NCI-H774 (cell line): ENCODE measurements at places on chromosomes 2 and 18.

GRCh38 chr2:23574919-23575654 lies 190.1 kb downstream of the KLHL29 start:
- DNase-seq, result no peak

DNA sequence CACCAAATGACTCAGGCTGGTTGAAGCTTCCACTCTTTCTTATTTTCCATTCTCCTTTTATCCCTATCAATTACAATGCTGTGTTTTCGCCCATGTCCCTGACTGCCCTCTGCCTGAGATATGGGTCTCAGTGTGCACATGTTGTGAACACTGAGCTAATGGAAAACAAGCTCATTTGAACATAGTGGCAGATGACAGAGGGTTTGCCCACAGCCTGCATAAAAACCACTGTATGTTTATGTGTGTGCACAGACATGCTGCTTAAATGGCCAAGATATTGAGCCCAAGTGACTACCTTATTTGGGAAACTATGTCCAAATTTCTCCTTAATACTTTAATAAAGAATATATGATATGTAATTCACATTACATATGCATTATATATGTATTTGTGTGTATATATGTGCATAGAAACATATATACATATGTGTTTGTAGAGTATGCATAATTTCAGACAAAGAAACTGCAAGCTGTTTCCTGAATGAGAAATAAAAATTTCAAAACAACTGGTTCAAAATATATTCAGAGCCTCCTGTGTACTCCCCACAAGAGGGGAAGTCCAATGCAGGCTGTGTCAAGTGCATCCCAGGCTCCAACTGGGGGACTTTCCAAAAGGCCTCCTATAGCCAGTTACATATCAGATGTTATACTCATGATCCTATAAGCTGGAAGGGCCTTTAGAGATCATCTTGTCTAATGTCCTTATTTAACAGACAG lies 92.7 kb upstream of the CD302 start:
- DNase-seq, result no peak

DNA sequence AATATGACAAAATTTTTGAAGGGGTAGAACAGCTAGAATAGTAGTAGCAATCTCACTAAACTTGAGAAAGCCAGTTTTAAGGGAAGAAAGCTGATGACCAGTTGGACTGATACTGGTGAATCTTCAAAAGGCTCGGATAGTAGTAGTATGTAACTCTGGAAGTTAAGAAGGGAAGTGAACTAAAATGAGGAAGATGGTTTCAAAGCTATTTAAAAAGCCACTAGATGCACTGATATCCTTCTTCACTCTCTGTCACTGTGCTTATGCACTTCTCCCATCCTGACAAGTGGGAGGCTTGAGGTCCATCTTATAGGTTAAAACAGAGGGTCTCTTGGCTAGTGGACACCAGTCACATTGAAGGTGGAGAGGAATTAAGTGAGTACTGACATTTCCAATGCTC lies 141.1 kb downstream of the NCOA1 start:
- DNase-seq, result no peak

GRCh38 chr2:236828820-236829219 lies 256.9 kb upstream of the COPS8 start:
- no peak for DNase-seq

DNA sequence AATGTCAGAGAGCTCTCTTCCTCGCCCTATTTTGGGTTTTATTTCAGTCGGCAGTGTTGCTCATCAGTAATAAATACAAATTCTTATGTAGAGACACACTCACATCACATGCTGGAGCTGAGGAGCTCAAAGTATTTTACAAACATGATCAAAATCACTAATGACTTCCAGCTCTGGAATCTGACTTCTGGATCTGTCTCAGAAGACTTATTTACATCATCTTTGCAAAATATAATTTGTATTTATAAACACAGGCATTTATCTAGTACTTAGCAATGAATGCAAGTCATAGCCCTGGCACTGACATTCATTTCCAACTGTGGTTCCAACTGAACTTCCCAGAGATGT lies 327.1 kb downstream of the NCKAP5 start:
- DNase-seq, result no peak

DNA sequence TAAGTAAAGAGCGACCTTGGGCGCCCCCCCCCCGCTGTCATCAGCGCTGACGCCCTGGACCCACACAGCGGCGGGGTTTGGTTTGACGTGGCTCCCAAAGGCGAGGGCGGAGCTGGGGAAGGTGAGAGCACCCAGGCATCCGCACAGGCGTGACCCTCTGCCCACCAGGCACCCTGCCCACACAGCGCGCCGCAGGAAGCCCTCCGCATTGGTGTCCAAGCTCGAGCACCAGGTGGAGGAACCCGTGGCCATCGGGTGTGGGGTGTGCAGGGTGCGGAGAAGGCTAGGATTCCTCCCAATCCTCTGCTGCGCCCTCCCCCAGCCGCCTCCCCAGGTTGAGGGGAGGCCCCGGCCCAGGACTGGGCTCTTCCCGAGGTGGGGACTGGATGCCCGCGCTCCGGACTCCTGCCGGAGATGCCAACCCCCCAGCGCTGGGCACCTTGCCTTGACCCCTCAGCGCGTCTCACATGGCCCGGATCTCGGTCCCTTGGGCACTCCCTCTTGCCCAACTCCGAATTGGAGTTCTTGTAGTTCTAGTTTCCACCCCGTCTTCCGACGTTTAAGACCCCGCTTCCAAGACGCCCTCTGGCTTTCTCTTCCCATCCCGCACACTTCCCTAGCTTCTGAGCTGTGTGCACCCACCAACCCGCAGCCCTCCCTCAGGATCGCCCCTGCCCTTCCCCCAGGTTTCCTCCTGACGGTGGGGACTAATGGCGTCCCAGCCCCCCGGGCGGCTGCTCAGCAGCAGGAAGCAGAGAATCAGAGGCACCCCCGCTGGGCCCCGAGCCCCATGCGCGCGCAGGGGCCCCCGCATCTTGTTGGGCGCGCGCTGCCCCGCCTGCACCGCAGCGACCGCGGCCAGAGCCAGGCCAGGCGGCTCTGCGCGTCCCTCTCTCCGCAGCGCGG lies 25.9 kb upstream of the RESP18 start:
- DNase-seq, result no peak

DNA sequence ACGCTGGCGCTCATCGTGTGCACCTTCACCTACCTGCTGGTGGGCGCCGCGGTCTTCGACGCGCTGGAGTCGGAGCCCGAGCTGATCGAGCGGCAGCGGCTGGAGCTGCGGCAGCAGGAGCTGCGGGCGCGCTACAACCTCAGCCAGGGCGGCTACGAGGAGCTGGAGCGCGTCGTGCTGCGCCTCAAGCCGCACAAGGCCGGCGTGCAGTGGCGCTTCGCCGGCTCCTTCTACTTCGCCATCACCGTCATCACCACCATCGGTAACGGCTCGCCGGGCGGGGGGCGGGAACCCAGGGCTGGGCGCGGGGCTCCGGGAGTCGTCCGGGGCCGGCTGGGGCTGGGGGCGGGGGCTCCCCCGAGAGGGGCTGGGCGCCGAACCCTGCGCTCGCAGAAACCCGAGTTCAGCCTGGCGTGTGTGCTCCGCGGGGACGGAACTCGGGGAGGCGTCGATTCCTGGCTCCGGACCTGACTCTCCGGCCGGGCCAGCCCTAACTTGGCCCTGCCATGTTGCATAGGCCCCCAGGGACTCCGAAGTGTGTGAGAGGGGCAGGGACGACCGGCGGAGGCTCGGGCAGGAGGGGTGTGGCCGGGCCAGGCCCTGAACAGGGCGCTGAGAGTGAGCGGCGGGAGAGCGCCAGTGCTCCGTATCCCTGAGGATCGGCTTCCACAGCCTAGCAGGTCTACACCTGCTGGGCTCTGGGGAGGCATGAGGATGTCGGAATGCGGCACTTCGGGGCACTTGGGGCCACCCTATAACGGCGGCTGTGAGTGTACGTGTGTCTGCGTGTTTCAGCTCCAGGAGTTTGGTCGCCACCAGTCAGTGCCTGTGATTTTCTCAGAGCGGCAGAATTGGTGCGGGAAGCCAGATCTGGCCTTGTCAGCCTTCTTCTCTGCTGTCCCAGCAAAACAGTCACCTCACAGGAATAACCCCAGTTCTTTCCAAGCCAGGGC lies 651 bp downstream of the KCNK3 start:
- DNase-seq, result no peak

GRCh38 chr2:217001740-217002139 lies 141.9 kb upstream of the TNP1 start:
- DNase-seq, result no peak

DNA sequence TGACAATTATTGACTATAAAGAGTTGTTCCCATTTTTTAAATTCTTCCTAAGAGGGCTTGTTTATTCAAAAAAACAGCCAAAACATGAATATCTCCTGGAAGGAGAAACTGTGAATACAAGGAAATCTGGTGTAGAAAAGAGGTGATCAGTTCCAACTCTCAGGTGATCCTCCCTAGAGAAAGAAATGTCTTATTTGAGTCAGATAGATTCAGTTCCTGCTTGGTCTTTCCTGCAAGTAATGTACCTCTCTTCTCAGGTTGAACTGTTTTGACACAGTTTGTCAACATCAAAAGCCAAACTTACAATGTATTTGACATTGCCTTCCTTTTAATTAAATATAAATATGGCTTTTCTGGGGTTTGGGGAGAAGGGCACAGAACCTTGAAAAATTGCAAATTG lies 567.4 kb downstream of the ARHGAP15 start:
- DNase-seq, result no peak

DNA sequence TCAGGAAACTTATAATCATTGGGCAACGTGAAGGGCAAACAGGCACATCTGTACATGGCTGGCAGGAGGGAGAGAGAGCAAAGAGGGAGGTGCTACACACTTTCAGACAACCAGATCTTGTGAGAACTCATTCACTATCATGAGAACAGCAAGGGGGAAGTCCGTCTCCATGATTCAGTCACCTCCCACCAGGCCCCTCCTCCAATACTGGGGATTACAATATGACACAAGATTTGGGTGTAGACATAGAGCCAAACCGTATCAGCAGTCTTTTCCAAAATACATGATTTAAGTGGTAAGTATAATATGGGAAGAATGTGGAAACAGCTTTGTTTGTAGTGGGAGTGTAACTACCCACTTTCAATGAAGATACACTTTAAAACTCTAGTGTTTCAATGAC lies 65.0 kb downstream of the EPB41L5 start:
- no peak for DNase-seq

GRCh38 chr2:83051538-83052170 lies 1407.4 kb downstream of the SUCLG1 start:
- no peak for DNase-seq

DNA sequence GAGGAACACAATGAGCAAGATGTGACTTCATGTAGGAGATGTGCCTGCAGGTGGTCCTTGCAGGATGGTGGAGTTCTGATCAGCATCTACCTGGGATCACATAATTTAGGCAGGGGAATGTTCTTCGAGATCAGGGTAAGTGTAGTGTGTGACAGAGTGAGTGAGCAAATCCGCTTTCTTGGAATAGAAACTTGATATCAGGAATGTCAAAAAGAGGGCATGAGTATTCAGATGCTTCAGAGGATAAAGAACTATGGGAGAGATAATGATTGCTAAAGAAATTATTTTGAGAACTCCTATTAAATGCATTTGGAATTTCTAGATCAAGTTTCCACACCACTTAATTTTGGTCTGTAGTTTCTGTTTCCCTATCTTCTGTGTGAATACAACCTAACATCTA lies 463.6 kb upstream of the SLC14A2 start:
- no peak for DNase-seq

- DNase-seq, result no peak
Observed at GRCh38 chr2:85235281-85235680, 92.5 kb downstream of the TGOLN2 start.

DNA sequence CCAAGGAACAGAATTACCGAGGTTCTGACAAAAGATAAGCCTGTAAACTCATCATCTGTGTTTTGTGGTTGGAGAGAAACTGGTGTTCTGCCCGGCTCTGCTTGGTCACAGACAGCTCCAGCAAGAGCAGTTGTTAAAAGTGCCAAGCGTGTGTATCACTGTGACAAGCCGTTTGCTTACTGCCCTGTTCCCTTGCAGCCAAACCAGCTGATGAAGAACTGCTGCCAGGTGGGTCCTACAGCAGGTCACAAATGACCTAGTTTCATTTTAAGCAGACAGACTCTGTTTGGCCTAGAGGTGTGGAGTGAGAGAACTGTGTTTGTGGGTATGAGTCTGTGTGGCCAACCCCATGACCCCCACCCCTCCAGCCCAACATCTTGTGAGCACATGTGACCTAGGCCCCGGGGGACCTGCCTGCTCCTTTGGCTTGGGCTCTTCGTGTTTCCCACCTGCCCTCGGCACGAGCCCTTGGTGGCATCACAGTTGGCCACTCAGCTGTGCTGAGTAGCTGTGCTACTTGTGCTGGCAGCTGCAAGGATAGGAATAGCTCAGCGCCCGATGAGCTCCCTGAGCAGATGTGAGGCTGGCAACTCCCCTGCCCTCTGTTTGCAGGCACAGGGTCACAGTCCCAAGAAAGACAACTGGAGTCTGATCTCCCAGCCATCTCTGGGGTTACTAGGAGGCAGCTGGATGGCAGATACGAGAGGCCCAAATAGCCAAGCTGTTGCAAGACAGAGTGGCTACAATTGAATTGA lies 9.7 kb downstream of the OXER1 start:
- no peak for DNase-seq

DNA sequence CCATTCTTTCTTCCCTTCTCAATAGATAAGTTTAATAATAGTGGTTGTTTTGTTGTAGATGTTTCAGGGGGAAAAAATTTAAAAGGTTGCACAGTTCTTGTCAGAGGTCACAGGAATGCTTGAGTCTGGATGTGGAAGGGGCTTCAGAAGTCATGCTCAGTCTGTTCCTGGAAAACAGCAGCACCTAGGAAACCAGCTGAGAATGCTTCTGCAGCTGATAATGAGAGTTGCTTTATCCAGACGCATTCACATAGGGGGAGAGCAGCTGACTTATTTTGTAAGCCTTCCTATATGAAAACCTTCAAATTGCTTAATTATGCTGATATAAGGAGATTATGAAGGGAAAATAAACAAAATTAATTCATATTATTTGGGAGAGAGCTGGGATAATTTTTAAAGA lies 235.5 kb downstream of the GULP1 start:
- DNase-seq, result no peak

DNA sequence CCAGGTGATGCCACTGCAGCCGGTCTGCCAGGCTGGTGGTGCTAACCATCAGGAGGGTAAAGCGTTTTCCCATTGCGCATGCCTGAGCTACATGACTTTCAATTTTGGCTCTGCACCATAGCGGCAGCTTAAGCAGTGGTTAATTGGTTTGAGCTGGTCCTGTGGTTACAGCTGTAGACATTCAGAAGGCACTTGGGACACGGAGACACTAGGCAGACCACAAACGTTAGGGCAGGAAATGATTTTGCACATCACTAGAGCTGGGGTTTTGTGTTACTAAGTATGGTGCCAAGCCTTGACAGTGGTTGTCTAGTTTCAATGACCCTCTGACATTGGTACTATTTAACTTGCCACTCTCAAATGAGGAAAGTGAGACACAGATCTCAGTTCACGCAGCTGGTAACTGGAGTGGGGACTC lies 28.9 kb upstream of the CNOT11 start:
- no peak for DNase-seq
